Activated CD8-positive, alpha-beta T cell treated with anti-CD3 and anti-CD28 coated beads, Interleukin-2, amount 10 ng/mL, durations not matched to agents 7 days and 5 days (primary cell): ENCODE measurements at places on chromosomes 12 and 14. TPM values are rescaled to one million over a fixed set of nuclear protein-coding genes. Genes with fewer than 3 reads are reported as not detected.
A peak's percentile ranks its signal among the peaks of the same experiment; 100 is the strongest.

Gene KIF5A
- total RNA-seq = 0.99 TPM

- no peak overlapping the region for H3K4me3 ChIP-seq
- no peak for DNase-seq
- peaks cover 39% of the 10 kb centered on the region for H3K36me3 ChIP-seq
- no peaks in the 10 kb centered on the region for H3K27me3 ChIP-seq
- H3K27ac ChIP-seq = peak overlapping the region; percentile 74
These were observed 6.2 kb downstream of the IRF2BPL start for GRCh38 chr14:77022236-77022852.

DNA sequence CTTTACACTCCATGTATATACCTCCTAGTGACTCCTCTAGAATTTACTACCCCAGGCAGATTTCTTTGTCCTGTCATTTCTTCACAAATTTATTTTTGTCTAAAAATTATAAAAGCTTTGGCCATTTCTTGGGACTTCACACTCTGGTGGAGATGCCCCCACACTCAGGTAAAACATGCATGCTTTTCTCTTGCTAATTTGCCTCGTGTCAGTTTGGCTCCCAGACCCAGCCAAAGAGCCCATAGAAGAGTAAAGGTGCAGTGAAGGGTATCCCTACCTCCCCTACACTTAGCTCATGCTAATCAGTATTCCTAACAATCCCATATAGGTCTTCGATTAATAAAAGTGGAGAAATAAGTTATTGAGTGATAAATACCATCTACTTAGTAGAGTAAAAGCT, 256.5 kb upstream of the KRR1 start:
- H3K27ac ChIP-seq = no peak overlapping the region
- H3K27me3 ChIP-seq = peaks cover 18% of the 10 kb centered on the region
- DNase-seq = no peak
- H3K4me1 ChIP-seq = no peaks in the 10 kb centered on the region

Gene IRAK4
- total RNA-seq = 32.9 TPM

DNA sequence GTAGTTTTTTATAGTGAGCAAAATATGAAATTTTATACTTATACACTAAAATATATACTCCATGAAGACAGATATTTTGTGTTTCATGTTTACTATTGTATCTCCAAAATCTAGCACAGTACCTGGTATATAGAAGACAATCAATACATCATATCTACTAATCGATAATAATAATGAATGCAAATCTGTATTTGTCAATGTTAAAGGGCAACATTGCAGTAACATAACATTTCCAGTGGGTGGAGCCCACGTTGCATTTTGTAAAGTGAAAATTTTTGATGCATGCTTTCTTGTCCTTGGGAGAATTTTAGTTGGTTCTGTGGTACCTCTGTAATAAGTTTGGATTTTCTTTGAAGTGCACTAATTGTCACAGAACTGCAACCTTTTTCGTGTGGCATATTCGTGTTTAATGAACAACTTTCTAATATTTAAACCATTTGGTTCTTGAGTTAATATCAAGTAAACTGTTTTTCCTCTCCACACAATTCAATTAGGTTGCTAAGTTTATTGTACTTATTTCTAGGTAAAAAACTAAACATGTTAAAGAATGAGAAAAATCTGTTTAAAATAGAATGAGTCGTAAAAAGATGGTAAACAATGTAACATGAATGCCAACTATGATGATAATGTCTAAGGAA, 47.4 kb downstream of the AVPR1A start:
- peak; percentile 22 for DNase-seq
- H3K36me3 ChIP-seq = no peaks in the 10 kb centered on the region
- H3K27me3 ChIP-seq = no peaks in the 10 kb centered on the region

Gene OAS1
- total RNA-seq = 146 TPM

DNA sequence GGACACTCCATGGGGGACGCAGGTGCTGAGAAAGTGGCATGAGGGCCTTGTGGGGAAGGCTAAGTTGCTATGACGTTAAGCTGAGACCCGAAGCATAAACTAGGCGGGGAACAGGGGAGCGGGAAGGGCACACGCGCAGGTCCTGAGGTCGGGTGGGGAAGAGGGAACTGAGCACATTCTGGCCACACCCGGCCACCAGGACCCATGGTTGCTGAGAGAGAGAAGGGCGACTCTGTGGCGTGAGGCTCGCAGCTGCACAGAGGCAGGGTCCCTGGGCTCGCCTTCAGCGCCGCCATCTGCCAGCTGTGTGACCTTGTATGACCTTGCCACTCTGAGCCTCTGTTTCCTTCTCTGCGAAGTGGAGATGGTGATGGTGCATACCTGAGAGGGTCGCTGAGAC, 182.5 kb downstream of the PHETA1 start:
- H3K27ac ChIP-seq = no peak overlapping the region
- no peaks in the 10 kb centered on the region for H3K4me1 ChIP-seq
- no peak overlapping the region for H3K4me3 ChIP-seq
- no peaks in the 10 kb centered on the region for H3K36me3 ChIP-seq
- H3K27me3 ChIP-seq = peaks cover 13% of the 10 kb centered on the region
- no peak for DNase-seq
